Right renal pelvis (tissue), 4 donors: ENCODE measurements at places on chromosomes 4 and X.

DNA sequence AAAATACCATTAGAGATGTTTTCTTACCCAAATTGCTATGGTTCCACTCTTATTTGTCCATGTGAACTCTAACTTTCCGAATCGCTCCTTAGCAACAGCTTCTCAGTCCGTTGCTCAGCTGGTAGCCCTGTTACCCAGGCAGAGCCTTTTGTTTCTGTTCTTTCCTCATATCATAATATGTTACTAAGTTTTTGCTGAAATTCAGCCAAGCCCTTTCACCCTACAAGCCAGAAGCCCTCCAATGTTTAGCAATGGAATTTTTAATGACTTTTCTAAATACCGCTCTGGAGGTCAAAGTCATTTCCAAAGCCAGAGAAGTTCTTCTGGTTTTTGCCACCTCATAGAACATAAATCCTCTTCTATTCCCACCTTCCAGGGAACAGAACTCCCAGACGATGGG, 1029.5 kb downstream of the C4orf33 start:
- no peak for DNase-seq

DNA sequence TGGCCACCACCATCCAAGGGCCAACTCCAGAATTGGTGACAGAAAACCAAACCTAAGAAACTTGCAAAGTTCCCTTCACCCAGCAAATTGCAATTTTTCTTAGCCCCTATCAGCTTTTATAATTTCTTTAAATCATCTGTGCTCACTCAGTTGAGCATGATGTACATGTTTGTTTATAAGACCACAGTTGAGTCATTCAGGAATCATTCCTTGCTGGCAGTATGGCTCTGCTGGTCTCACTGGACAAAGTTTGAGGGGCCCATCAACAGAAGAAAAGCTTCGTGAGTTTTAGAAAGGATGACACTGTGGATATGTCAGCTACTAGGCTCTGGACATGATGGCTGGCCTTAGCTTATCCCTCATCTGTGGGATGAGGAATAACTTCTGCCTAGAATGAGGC, 4.0 kb downstream of the TRPC5 start:
- DNase-seq = no peak

DNA sequence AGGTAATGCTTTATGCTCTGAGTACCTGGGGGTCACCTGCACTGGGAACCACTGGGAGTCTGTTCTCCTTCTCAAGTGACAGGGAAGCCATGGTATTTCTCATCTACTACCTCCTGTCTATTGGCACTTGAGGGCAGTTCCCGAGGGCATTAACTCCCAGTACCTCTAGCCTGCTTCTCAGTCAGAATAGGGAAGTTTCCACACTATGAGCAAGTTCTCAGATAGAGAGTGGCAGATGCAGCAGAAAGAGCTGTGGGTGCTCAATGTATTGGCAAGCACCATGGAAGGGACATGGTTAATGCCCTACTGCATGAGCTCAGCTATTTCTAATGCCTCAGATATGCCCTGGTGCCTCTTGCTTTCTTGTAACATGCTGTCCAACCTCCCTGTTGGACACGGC, 74.1 kb downstream of the ANOS1 start:
- no peak for DNase-seq

DNA sequence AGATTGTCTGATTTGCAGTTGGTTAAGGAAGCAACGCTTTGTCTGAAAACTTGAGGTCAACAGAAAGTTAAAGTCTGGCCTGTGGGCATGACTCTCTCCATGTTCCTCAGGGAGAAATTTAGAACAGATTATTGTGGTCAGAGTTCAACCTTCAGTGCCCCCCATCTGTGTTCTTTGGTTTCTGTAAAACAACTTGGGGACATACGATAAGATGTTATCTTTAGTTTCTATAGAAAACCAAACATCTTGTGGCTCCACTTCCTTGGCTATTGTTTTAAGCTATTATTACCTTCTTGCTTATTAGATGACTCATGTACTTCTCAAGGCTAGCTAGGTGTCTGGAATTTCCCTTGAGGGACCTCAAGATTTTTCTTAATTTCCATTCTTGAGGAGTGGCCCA, 507.7 kb downstream of the PDHA2 start:
- no peak for DNase-seq

DNA sequence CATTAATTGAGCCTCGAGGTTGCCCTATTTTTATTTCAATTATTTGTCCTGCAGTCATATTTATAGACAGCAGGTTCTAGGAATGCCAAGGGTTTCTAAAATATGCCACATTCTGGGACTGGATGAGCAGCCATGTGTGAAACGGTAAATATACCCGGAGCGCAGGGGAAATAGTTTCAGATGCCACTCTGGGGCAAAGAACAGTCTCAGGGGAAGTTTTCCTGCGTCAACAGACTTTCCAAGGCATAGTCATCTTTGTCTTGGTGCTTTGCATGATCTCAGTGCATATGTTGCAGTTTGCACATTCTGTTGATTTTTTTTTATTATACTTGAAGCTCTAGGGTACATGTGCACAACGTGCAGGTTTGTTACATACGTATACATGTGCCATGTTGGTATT, 71.0 kb downstream of the GPAT3 start:
- DNase-seq = no peak

- DNase-seq = no peak
Measured at GRCh38 chr4:111693758-111694157, 451.5 kb upstream of the FAM241A start.

GRCh38 chrX:18294893-18295292, 59.6 kb downstream of the SCML2 start:
- no peak for DNase-seq

GRCh38 chr4:51840781-51841180, 2.2 kb upstream of the DCUN1D4 start:
- DNase-seq = no peak

- no peak for DNase-seq
Measured at GRCh38 chr4:37542706-37543105, 143.5 kb downstream of the RELL1 start.

GRCh38 chrX:108178143-108178498, 86.5 kb downstream of the ATG4A start:
- no peak for DNase-seq

DNA sequence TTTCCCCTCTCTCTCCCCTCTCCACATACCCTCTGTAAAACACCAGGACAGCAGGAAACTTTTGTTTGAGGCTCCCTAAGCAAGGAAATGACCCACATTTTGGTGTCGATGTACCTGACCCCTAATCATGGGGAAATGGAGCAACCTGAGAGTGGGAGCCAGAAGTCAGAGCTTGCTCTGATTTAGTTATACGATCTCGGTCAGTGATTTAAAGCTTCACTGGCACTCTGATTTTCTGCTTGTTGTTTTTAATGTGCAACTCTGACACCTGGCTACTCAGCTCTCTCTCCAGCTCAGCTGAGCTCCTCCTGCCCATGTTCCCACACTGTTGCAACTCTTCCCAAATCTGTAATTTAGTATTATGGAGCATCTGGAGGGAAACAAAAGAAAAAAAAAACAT, 408.6 kb downstream of the ADAM29 start:
- no peak for DNase-seq

GRCh38 chr4:13364172-13364571, 120.0 kb downstream of the RAB28 start:
- DNase-seq = no peak

DNA sequence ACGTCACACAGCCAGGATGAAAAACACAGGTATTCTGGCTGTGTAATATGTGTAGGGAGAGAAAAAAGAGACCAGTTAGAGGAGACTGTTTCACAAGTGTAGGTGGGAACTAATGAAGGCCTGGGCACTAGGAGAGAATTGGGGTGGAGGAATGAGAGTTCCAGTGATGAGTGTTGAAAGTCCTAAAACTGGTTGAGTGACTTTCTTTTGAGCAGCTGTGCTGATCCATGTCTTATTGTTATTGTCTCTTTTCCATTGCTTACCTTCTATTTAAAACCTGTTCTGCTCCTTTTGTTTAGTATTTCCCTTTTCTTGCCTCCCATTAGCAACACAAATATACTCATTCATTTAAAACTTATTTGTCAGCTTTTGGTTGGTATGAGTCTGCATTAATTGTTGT, 88.7 kb downstream of the PDLIM5 start:
- DNase-seq = no peak

- no peak for DNase-seq
Measured at GRCh38 chrX:108000751-108001150, 18.6 kb upstream of the TEX13B start.

DNA sequence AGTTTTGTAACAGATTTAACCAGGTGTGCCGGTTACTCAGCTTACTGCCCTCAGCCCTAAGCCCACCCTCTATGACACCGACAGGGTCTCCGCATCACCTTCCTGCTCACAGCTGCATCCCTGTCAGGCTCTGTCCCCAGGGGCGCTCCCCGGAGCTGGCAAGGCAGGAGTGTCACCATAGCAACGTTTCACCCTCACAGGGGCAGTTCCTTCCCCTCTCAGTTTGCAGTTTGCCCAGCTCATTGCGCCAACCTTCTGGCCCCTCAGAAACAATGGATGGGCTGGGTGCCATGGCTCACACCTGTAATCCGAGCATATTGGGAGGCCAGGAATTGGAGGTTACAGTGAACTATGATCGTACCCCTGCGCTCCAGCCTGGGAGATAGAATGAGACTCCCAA, 42.6 kb downstream of the RGS12 start:
- no peak for DNase-seq

DNA sequence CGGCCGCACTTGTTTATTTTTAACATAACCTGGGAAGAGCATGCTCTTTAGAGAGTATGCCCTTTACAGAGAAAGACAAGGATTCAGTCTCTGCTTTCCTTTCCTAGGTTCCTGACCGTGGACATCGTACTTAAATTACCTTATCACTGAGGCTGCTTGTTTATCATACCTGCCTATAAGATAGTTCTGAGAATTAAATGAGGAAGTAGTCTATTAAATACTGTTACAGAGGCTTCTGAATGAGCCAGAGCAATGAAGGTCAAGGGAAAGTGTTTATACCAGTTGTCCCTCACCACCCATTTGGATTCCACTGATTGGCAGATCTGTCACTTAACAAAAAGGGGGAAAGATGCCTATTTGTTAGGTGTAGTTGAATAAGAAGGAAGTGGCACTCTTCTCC, 10.0 kb downstream of the TXLNG start:
- DNase-seq = no peak

DNA sequence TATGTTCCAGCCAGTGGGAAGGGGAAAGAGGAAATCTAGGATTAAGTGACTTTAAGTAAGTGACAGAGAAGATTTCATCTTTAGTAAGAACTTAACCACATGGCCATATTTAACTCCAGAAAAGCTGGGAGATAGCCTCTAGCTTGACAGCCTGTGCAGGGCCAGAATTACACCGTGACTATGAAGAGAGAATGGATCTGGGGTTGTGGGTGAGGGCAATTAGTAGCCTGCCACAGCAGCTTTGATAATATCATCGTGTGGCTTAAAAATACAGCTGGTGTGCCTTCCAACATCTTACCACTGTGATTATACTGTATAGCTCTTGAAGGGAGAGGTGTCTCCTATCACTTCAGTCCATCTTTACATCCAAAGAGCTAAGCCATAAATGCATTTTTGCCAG, 57.6 kb upstream of the TBC1D9 start:
- DNase-seq = no peak

DNA sequence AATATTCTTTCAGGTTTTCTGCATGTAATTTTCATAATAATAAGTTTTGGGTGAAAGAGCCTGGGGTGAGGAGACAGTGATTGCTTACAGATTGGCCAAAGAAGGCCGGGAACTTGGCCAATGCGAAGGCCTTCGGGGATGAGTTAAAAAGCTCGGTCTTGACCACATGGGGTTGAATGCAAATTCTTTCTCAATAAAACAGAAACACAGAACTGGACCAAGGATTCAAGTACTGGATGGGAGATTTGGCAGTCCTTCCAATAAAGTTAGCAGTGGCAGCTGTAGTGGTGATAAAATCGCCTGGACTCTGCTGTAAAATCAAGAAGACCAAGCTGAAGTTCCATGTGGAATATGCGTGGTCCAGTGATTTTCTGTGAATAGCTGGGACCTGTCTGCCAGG, 282.2 kb upstream of the KLF3 start:
- DNase-seq = no peak

DNA sequence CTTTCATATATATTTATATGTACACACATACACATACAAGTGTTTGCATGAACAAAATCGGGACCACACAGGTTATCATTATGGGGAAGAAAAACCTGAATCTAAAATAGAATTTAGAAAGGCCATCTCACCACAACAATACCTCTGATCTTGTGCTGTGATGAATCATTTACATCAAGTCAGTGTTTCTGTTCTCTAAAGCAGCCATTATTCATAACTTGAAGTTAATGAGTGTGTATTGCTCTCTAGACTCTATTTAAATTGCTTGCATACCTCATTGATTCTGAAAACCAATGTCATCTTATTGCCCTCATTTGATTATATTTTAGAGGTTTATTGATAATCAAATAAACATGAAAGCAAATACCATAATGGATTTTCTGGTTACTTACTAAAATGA, 71.6 kb downstream of the FAM114A1 start:
- DNase-seq = no peak

DNA sequence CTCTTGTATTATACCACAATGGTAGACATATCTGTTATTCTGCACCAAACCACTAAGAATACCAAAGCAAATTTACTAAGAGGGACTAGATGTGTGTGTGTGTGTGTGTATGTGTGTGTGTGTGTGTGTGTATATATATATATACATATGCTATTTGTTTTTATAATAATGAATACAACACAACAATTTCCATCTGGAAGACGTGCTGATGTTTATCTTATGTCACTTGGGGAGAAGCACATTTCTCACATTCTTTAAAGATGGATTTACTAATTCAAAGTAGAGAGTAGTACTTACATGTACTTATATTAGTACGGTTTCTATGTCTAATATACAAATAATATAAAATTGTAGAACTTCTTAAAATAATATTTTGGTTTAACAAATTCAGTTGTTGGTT, 52.0 kb downstream of the EDNRA start:
- DNase-seq = no peak

- DNase-seq = no peak
Measured at GRCh38 chr4:182126096-182126495, 117.1 kb upstream of the TENM3 start.

- DNase-seq = no peak
Measured at GRCh38 chrX:78923198-78924015, 21.8 kb upstream of the P2RY10 start.

GRCh38 chr4:8938623-8939022, 67.0 kb upstream of the HMX1 start:
- DNase-seq = no peak

DNA sequence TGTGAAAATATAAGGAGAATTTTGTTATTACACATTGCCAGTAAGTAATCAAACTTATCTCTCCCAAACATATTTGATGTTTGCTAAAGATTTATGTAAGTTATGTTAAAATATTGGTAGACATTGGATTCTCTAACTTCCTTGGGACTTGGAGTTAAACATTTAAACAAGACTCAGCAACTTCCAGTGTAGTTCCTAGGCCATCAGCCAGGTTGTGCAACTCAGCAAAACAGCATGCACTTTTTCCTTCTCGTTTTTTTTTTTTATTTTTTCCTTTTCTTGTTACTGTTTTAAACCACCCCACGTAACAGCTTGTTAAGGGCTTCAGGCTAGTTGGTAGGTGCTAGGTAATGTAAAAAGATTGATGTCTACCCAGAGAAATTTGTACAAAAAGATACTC, 510.4 kb downstream of the ANKRD50 start:
- DNase-seq = no peak

- no peak for DNase-seq
Measured at GRCh38 chrX:45952030-45952429, 593.2 kb downstream of the ZNF674 start.
